ENCODE measurements at places on chromosomes 1 and 21.

DNA sequence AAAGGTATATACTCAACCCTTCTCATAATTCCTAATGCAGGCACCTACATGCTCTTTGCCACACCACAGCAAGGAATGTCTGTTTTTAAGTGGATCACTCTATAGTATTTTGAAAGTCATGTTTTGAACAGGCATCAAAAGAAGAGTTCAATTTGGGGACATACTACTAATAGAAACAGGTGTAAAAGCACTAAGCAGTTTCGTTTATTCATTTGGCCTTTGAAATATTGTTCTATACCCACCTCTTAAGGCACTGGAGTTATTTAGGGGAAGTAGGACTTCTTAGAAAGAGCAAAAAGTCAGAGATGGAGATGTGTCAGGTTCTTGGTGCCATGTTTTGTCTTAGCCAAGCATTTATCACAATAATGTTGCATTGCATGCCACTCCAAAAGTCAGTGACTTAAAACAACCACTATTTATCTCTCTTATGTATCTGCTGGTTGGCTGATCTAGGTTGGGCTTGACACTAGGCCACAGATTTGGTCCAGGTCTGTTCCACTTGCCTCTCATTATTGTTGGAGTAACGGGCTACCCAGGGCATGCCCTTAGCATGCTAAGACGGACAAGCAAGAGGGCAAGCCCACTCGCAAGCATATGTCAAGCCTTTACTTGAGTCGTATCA is 107.5 kb downstream of the RGL1 start:
- no peak for DNase-seq

DNA sequence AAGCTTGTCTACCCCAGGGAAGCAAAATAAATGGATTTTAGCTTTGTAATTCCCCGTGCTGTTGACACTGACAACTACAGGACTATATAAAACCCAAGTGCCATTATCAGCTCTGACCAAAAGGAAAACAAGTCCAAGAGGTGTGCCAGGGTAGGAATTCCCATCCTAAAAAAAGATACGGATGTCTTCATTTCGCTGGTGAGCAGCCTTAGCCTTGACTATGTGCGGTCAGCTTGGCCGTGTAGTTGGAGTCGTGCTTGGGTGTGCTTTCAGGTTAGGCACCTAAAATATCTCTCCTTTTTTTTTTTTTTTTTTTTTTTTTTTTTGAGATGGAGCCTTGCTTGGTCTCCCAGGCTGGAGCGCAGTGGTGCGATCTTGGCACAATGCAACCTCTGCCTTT is 28.9 kb upstream of the ACTN2 start:
- DNase-seq, result no peak

DNA sequence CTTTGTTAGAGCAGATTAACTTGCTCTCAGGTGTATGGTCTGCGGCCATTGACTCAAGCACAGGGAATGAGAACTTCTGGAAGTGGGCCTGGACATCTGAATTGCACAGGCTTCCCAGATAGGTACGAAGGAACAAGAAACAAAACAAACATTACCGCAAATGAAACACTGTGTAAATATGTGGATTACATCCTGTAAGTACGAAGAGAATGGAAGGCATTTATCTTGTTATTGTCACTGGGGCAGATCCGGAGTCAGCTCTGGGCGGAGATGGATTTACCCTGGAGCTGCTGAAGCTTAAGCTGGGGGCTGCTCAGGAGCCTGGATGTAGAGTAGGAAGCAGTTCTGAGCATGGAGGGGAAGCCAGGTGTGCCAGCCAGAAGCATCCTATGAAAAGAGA is 6.8 kb downstream of the HES2 start:
- no peak for DNase-seq

DNA sequence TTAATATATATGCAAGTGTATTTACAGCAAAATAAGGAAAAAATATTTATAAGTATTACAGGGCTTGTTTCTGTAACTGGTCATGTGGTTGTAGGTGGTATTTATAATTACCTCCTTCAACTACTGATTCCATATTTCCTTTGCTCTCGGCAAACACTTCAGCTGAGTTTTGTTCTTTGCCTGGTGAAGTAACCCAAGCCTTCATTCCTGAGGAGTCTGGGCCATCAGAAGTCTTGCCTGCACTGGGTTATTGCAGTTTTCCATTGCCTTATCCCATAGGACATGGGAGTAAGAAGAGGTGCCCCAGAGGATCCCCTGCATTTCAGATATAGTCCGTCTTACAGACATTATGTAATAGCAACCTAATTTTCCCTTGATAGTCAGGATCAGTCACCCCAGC is 23.8 kb downstream of the MARK1 start:
- no peak for DNase-seq

DNA sequence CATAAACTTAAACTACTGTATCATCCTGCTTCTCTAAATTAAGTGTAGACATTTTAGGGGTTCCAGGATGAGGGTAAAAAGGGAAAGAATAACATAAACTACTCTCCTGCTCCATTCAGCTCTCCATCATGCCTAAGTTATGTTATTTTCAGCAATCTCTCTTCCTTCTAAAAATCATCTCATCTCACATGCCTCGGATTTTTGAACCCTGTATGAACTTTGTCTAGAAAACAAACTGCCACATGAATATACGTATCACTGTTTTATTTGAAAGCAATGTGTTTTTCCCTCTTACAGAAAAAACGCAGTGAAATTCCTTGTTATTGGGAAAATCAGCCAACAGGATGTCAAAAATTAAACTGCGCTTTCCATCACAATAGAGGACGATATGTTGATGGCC is 32.6 kb downstream of the ZBED6 start:
- DNase-seq, result no peak

GRCh38 chr1:56472860-56473259 is 106.5 kb downstream of the PLPP3 start:
- DNase-seq, result no peak

DNA sequence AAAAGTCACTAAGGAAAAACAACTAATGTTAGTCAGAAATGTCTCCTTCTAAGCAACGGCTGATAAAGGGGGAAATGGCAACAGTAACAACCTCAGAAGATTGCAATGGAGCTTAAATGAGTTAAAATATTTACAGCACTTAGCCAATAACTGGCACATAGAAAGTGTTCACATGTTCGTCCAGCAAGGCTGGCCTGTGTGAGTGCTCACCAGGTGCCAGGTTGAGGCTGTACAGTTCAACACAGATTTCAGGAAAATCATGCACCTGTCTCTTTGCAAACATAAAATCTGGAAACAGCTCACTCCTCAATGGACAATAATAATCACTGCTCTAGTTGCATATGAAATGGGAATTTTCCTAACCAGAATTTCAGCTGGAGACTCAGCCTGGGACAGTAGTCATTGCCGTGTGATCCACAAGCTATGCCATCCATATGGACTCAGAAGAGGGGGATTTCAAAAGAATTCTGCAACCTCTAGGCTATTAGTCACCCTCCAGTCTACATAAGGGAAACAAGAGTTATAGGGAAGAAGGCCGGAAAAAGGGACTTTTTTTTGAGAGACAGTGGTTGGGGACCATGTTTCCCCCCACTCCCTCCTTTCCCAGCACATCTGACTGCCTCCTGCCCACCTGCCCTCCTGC is 68.6 kb downstream of the SYDE2 start:
- no peak for DNase-seq

GRCh38 chr1:25487628-25488027 is 55.8 kb upstream of the LDLRAP1 start:
- DNase-seq, result no peak

GRCh38 chr1:211336161-211336560 is 9.5 kb downstream of the TRAF5 start:
- DNase-seq, result no peak

DNA sequence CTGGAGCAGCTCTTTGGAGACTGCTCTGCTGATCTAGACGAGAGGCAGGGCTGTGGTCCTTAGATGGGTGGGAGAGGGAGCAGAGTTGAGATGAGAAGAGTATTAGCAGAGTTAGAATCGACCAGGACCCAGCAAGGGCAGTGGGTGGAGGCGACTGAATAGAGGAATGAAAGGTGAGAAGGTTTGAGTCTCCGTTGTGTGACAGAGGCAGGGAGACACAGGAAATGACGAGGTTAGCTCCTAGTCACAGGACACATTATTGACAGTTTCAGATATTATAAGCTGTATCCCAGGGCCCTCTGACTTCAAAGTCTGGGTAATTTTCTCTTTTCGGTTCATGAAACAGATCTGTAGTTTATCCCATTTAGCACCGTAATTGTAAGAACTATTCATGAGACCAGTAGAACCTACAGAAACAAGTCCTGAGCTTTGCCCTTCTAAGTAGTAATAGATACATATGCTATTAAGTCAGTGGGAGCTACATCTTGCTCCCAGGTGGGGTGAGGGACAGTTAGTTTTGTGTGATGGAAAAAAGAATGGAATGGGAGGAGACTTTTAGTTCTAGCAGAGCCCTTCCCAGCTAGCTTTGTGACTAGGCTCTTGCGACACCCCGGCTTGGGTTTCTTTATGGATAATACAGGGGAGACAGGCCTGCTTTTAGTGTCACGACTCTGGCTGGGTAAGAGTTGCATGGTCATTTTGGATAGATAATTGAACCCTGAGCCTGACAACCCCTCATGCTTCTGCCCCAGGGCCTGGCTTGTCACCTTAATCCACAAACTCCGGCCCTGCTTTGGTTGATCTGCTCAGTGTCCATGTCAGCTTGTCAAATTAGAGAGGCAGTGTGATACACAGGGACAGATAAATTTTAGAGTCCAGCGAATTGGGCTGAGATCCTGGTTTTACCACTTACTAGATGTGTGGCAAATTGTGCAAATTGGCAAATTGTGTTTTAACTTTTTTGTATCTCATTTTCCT is 70.2 kb downstream of the UCK2 start:
- no peak for DNase-seq

DNA sequence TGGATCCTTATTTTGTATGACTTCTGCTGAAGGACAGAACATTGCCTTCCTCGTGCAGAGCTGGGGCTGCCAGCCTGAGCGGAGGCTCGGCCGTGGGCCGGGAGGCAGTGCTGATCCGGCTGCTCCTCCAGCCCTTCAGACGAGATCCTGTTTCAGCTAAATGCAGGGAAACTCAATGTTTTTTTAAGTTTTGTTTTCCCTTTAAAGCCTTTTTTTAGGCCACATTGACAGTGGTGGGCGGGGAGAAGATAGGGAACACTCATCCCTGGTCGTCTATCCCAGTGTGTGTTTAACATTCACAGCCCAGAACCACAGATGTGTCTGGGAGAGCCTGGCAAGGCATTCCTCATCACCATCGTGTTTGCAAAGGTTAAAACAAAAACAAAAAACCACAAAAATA is 27.5 kb upstream of the KDM4A start:
- DNase-seq, result no peak

- no peak for DNase-seq
Observed at GRCh38 chr21:38798481-38798882, 7.2 kb upstream of the ETS2 start.

- no peak for DNase-seq
Observed at GRCh38 chr1:171245458-171246064, 2.7 kb upstream of the FMO1 start.

DNA sequence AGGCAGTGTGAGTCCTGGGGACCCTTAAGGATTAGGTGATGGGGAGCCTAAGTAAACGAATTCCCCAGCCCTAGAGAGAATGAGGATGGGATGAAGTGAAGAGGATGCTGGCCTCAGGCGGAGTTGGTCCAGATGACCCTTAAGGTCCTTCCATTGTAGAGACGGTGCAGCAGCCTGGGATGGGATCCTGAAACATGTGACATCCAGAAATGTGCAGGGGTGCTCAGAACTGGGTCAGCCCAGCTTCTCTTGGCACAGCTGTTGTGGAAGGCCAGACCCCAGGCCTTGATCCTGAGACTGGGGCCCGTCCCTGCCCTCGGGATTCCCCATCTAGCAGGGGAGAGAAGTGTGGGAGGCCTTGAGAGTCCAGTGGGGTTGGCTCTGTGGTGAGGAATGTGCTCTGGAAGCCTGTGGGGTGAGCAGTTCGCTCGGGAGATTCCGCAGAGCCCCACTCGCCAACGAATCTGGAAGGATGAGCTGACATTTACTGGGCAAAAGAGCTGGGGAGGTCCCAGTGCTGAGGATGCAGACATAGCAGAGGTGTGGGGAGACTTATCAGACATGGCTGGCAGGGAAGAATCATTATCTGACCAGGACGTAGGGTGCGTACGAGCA is 28.1 kb downstream of the A3GALT2 start:
- DNase-seq, result no peak

DNA sequence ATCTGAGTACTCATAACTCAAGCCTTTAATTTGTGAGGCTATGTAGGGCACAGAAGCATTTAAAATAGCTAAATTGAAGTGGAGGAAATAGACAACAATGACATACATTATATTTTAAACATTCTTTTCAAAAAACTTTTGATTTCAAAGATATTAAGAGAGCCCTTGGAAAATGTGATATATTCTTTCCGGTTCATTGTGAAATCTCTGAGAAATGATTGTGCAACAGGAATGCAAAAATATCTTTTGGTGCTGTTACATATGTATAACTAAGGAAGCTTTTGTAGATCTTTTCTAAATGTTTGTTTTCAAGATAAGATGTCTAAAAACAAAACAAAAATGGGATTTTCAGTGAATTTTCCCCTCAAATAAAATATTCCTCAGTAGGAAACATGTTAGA is 185.2 kb downstream of the LEPR start:
- DNase-seq, result no peak

DNA sequence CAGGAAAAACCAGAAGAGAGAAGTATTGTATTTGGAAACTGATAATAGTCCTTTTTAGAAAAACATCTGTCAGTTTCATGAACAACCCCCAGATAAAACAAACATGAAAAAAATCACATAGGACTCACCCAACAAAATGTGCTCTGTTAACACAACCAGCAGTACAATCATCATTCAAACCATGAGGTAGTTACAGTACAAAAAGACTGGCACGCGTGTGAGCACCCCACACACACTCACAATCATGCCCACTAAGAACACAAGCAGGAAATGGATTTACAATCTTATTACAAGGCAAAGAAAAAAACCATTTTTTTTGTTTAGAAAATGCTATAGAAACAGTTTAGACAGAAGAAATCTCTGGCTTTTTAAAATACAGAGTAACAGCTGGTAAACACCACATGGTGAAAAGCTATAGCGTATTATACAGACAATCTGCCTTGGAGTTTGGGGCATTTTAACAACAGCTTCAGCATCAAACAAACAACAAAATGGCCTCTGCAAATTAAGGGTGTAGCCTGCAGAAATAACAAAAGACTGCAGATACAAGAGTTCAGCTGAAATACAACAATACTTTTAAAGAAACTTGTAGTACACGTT is 180.0 kb downstream of the CDC7 start:
- no peak for DNase-seq

- no peak for DNase-seq
Observed at GRCh38 chr21:32757804-32758203, 13.8 kb downstream of the PAXBP1 start.

DNA sequence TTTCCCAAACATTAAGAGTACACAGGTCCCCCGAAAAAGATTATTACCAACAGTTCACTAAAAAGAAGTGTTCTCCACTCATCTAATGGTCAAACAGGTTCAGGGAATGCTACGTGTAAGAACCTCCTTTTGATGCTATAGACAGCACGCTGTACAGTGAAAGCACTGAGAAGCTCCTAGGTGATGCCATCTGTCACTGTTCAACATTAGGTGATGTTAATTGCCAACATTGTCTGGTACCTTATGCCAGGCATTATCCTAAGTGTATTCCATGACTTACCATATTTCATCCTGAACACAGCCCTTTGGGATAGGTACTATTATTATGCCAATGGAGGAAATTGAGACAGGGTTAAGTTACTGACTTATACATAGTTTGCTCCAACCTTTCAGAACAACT is 82.1 kb downstream of the DAB1 start:
- DNase-seq, result no peak
